Activated T-helper 2 cell treated with anti-CD3 and anti-CD28 coated beads, Interferon-gamma antibody, Interleukin-2, Interleukin-4, amounts not matched to agents 10 μg/mL and 5 μg/mL and 100 μg/mL, durations not matched to agents 14 hours and 24 hours and 36 hours (primary cell): ENCODE measurements at places on chromosomes 16 and 17. TPM values are rescaled to one million over a fixed set of nuclear protein-coding genes. Genes with fewer than 3 reads are reported as not detected.

Gene ACE
- total RNA-seq, result not detected in 2 replicates

Gene TBC1D3H
- total RNA-seq, result not detected in 2 replicates

Gene ASPHD1
- 2.1 and 2.2 TPM in 2 replicates for total RNA-seq

Gene TBX2
- 0.14 and 0.21 TPM in 2 replicates for total RNA-seq

Gene KRT25
- not detected in 2 replicates for total RNA-seq

Gene CENPN
- 57.4 and 57.9 TPM in 2 replicates for total RNA-seq

Gene TMEM170A
- total RNA-seq, result 35.6 and 39.9 TPM in 2 replicates

Gene TBC1D3B
- 10.0 and 10.8 TPM in 2 replicates for total RNA-seq

Gene RCVRN
- total RNA-seq, result not detected in 2 replicates

Gene GRAPL
- total RNA-seq, result 5.2 and 5.3 TPM in 2 replicates

DNA sequence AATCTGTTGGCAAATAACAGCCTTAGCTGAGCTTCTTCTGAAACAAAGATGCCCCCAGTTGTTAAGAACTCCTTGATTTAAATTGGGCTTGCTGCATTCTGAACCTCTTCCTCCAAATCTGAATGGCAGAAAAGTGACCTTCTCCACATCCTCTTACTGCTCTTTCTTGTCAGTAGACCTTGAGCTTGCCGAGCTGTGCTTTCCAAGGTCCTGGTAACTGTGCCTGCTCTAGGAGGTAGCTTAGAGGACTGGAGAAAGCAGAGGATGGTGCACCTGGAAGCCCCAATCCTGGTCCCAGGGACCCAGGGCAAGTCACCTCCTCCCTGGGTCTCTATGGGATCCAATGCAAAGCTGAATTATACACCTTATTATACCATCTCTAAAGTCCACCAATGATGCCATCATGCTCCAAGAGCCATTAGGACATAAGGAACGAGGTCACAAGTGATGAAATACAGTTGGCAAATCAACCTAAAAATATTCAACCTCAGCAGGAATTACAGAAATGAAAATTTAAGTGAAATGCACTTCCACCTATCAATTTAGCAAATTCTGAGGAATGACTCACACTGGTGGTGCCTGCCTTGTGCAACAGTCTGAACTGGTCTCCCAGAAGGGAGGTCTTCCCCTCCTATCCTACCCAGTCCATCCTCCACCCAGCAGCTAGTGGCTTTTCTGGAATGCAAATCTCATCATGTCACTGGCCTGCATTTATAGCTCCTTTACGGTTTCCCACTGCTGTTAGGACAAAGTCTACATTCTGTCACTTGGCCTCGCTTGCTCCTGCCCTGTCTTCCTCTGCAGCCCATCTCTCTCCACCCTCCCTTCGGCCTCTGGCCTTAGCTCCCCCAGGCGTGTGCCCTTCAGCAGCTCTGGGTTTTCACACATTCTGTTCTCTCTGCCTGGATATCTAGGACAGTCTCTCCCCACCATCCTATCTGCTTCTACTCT, 36.6 kb downstream of the TOM1L2 start:
- H3K4me3 ChIP-seq, result no peak overlapping the region
- H3K36me3 ChIP-seq, result no peaks in the 10 kb centered on the region
- H3K27me3 ChIP-seq, result peaks cover 2% of the 10 kb centered on the region
- no peak overlapping the region for H3K27ac ChIP-seq

GRCh38 chr17:37742116-37742761, 2.6 kb downstream of the HNF1B start:
- no peak for DNase-seq
- peak overlapping the region; percentile 67 for H3K4me3 ChIP-seq
- peaks cover 21% of the 10 kb centered on the region for H3K4me1 ChIP-seq
- no peak overlapping the region for H3K27ac ChIP-seq
- peaks cover 73% of the 10 kb centered on the region for H3K27me3 ChIP-seq

- H3K4me1 ChIP-seq, result no peaks in the 10 kb centered on the region
- no peaks in the 10 kb centered on the region for H3K27me3 ChIP-seq
- no peak for DNase-seq
- no peak overlapping the region for H3K27ac ChIP-seq
- H3K4me3 ChIP-seq, result no peak overlapping the region
Measured at GRCh38 chr17:73489991-73490390, 154.3 kb downstream of the SDK2 start.

- DNase-seq, result no peak
- no peaks in the 10 kb centered on the region for H3K27me3 ChIP-seq
- H3K36me3 ChIP-seq, result peaks cover 25% of the 10 kb centered on the region
- H3K4me1 ChIP-seq, result peaks cover 13% of the 10 kb centered on the region
- H3K27ac ChIP-seq, result peak overlapping the region; percentile 84
Measured at GRCh38 chr16:4765511-4766474, 1.2 kb downstream of the ZNF500 start.

- no peaks in the 10 kb centered on the region for H3K4me1 ChIP-seq
- H3K27me3 ChIP-seq, result no peaks in the 10 kb centered on the region
- no peak overlapping the region for H3K27ac ChIP-seq
- DNase-seq, result no peak
- H3K36me3 ChIP-seq, result no peaks in the 10 kb centered on the region
- no peak overlapping the region for H3K4me3 ChIP-seq
Measured at GRCh38 chr17:43033948-43034881, 9.2 kb downstream of the RND2 start.

DNA sequence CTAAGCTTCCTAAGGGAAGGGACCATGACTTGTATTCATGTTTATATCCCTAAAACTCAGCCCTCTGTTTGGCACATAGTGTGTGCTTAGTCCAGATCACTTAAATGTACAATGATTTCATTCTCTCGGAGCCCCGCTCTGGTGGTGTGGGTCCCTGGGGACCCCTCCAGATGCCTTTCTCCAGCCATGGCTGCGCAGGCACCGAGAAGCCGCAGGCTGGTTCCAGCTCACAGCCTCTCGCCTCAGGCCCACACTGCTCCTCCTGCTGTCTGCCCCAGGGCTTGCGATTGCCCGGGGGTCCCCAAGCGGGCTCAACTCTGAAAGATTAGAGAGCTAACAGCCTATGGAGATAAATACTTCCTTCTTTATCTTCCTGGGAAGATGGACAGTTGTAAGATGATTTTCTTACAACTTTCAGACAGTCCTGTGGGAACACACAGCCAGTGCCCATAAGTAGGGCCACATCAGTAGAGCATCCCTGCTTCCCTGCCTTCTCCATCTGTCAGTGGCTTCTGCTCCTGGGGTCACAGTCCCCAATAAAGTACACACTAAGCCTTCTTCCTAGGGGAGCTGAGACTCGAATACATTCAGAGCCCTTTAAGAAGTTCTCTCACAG, 66.2 kb downstream of the CENPV start:
- H3K27ac ChIP-seq, result peak overlapping the region; percentile 97
- no peak for DNase-seq
- no peaks in the 10 kb centered on the region for H3K27me3 ChIP-seq
- H3K36me3 ChIP-seq, result peaks cover 12% of the 10 kb centered on the region
- H3K4me1 ChIP-seq, result peaks cover 46% of the 10 kb centered on the region

GRCh38 chr17:69716556-69716955, 302.1 kb downstream of the MAP2K6 start:
- DNase-seq, result no peak
- H3K27me3 ChIP-seq, result no peaks in the 10 kb centered on the region
- H3K4me3 ChIP-seq, result no peak overlapping the region

GRCh38 chr17:64177311-64178010, 47.5 kb upstream of the ERN1 start:
- H3K36me3 ChIP-seq, result peaks cover 18% of the 10 kb centered on the region
- DNase-seq, result no peak
- no peaks in the 10 kb centered on the region for H3K27me3 ChIP-seq

- no peak overlapping the region for H3K27ac ChIP-seq
- H3K4me1 ChIP-seq, result no peaks in the 10 kb centered on the region
- H3K36me3 ChIP-seq, result no peaks in the 10 kb centered on the region
- no peak for DNase-seq
Measured at GRCh38 chr16:9904526-9904925, 277.7 kb downstream of the GRIN2A start.

GRCh38 chr16:1176280-1176897, 23.5 kb downstream of the CACNA1H start:
- H3K27me3 ChIP-seq, result no peaks in the 10 kb centered on the region
- no peaks in the 10 kb centered on the region for H3K36me3 ChIP-seq
- DNase-seq, result no peak
- H3K4me3 ChIP-seq, result no peak overlapping the region
- no peak overlapping the region for H3K27ac ChIP-seq

DNA sequence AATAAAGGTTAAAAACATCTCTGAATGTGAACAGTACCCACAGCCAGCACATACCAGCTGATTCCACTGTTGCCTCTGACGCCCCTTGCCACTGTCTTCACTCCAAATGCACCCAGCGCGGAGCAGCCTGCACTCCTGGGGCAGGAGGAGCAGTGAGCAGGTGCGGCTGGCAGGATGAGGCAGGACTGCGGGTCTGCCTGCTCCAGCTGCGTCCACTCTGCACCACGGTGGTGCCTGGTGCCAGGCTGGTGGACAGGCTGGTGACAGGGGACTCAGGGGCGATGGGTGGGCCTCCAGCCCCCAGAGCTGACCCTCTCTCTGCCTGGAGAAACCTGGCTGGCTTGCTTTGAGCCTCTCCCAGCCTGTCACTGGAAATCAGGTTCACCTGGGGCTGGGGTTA, 9.4 kb downstream of the RAB40B start:
- H3K27me3 ChIP-seq, result no peaks in the 10 kb centered on the region
- no peak for DNase-seq
- no peak overlapping the region for H3K4me3 ChIP-seq
- peaks cover 4% of the 10 kb centered on the region for H3K36me3 ChIP-seq

DNA sequence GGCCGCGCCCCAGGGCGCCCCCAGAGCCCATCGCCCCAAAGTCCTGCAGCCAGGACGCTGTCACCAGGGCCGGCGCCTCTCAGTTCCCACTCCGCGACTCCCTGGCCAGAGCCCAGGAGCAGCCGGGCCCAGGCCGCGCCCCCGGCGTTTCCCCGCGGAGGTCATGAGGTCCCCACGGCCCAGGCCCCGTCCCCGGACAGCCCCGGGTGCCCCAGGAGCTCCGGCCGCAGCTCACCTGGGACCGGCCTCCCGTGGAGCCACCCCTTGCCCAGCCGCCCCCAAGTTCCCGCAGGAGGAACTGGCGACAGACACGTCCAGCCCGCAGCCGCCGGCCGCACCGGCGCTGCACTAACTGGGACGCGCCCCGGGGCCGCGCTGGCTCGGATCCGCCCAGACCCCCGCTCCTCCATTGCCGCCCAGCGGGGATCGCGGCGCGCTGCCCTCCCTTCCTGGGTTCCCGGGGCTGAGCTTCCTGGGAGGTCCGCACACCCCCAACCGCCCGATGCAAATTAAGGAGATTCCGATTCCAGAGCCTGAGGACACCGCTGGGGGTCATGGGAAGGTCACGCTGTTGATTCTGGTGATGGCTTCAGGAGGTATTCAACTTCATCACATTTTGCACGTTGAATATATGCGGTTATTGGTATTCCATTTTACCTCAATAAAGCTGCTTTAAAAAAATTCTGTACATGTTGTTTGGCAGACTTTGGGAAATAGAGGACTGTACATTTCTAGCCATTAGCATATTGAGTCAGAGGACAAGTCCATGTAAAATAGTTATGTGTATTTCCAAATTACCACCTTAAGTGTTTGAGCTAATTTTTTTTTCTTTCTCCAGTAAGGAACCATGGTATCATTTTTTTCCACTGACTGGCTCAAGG, 9.9 kb downstream of the AHSP start:
- H3K4me3 ChIP-seq, result no peak overlapping the region
- peaks cover 31% of the 10 kb centered on the region for H3K27me3 ChIP-seq
- H3K4me1 ChIP-seq, result peaks cover 2% of the 10 kb centered on the region
- H3K27ac ChIP-seq, result no peak overlapping the region

GRCh38 chr16:87818533-87819161, 50.7 kb downstream of the SLC7A5 start:
- no peak overlapping the region for H3K27ac ChIP-seq
- no peak overlapping the region for H3K4me3 ChIP-seq
- no peak for DNase-seq
- H3K4me1 ChIP-seq, result peaks cover 5% of the 10 kb centered on the region
- H3K36me3 ChIP-seq, result peaks cover 6% of the 10 kb centered on the region

- no peaks in the 10 kb centered on the region for H3K27me3 ChIP-seq
- DNase-seq, result no peak
- no peak overlapping the region for H3K27ac ChIP-seq
Measured at GRCh38 chr16:25626172-25626571, 65.6 kb upstream of the HS3ST4 start.

GRCh38 chr16:76784530-76784929, 406.5 kb upstream of the MON1B start:
- DNase-seq, result no peak
- no peaks in the 10 kb centered on the region for H3K4me1 ChIP-seq
- no peak overlapping the region for H3K4me3 ChIP-seq
- no peak overlapping the region for H3K27ac ChIP-seq
- no peaks in the 10 kb centered on the region for H3K36me3 ChIP-seq

DNA sequence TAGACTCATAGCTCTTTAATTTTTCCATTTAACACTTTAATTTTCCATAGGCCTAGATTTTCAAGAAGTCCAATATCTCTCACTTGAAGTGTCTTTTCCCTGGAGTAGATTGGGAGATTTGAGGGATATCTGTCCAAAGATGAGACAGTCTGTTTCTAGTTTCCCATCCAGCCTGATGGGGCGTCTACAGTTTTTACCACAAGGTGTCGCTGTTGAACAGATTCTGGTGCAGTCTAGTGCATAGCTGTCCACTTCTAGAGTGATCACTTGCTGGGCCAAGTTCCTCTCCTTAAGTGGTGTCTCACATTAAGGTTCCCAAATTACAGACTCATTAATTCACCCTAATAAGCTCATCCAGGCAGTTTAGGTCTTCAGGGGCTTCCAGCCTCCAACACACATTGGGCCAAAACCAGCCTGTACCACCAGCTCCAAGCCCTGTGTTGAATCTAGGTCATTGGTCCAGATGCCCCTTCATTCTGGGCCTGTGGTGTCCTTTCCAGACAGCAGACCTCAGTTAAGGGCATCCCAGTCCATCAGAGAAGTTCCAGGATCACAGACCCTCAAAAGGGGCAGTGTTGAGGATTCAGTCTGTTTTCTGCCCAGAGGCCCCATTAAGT, 9.4 kb downstream of the SNX20 start:
- no peak overlapping the region for H3K4me3 ChIP-seq
- H3K36me3 ChIP-seq, result peaks cover 81% of the 10 kb centered on the region
- peak overlapping the region; percentile 3 for H3K27ac ChIP-seq
- DNase-seq, result peak; percentile 56
- no peaks in the 10 kb centered on the region for H3K27me3 ChIP-seq

GRCh38 chr17:28293994-28294393, 25.0 kb upstream of the TMEM97 start:
- no peak overlapping the region for H3K4me3 ChIP-seq
- peaks cover 13% of the 10 kb centered on the region for H3K4me1 ChIP-seq
- H3K27ac ChIP-seq, result no peak overlapping the region
- peaks cover 26% of the 10 kb centered on the region for H3K27me3 ChIP-seq
- H3K36me3 ChIP-seq, result no peaks in the 10 kb centered on the region

GRCh38 chr16:66858740-66859396, 14.7 kb downstream of the CA7 start:
- no peak for DNase-seq
- no peak overlapping the region for H3K4me3 ChIP-seq
- no peaks in the 10 kb centered on the region for H3K4me1 ChIP-seq
- no peaks in the 10 kb centered on the region for H3K27me3 ChIP-seq
- no peak overlapping the region for H3K27ac ChIP-seq

GRCh38 chr16:17360693-17361122, 110.1 kb downstream of the XYLT1 start:
- H3K4me3 ChIP-seq, result no peak overlapping the region
- no peaks in the 10 kb centered on the region for H3K27me3 ChIP-seq
- peaks cover 35% of the 10 kb centered on the region for H3K36me3 ChIP-seq
- no peak for DNase-seq
